ENCODE measurements at places on chromosomes 6 and 20.
A peak's percentile ranks its signal among the peaks of the same experiment; 100 is the strongest.

GRCh38 chr20:32632461-32633354 lies 41.0 kb downstream of the C20orf203 start:
- no peak for DNase-seq

DNA sequence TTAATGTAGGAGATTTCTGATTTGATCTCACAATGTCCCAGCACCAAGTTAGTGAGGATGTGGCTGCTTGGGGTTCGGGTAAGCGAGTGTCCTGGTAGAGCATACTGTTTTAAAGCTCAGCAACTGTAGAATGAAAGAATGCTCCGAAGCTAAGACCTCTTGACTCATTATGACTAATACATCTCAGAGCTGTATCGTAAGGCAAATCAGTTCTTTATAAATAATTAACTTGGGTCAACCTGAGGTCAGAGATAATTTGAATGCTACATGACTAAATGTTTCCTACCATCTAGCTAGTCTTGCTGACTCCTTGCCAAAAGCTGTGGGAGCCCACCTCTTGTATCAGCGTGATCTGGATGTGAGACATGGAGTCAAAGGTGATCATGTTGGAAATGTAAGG lies 128.8 kb upstream of the PDE7B start:
- DNase-seq = peak; percentile 4

GRCh38 chr20:36439040-36439730 lies 102.1 kb upstream of the MYL9 start:
- DNase-seq = no peak

DNA sequence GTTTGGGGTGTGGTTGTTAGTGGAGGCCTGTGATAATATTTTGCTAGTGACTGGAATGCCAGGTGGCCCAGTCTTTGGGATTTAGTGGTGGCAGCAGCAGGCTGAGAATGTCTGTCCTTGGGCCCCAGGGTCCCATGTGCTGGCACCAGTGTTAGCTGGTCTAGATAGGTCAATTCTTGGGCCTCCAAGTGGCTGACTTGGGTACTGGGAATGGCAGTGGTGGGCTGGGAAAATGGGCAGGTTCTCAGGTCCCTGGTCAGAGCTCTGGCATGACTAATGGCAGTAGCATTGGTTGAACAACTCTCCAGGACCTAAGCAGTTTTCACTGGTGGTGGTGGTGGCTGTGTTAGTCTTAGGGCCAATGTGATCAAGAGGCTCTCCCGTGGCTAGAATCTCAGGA lies 50.3 kb downstream of the OLIG3 start:
- no peak for DNase-seq
